GM23338 (cell line): ENCODE measurements at places on chromosomes 5 and 9. TPM values are rescaled to one million over a fixed set of nuclear protein-coding genes. Genes with fewer than 3 reads are reported as not detected.

The FST gene
- 7.6 and 8.0 TPM in 2 replicates for total RNA-seq

DNA sequence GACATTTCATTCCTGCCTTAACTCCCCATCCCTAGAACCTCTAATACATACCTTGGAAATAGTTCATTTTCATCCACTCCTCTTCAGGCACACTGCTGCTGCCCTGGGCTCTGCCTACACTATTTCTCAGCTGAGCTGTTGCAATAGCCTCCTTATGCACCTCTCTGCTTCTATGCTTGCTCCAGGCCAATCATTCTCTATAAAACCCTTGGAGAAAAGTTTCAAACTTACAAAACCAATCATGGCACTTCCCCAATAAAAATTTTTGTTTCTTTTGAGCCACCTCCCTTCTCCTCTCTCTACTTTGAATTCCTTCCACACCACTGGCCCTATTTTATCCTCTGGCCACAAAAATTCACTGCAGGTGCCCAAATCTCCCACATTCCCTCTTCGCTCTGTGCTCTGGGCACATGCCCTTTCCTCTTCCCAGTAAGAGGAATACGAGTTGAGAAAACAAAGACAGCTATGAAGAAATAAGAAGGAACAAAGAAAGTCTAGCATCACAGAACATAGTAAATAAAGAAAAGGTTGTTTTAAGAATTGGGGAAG, 301.4 kb downstream of the ELAVL2 start:
- DNase-seq = no peak

DNA sequence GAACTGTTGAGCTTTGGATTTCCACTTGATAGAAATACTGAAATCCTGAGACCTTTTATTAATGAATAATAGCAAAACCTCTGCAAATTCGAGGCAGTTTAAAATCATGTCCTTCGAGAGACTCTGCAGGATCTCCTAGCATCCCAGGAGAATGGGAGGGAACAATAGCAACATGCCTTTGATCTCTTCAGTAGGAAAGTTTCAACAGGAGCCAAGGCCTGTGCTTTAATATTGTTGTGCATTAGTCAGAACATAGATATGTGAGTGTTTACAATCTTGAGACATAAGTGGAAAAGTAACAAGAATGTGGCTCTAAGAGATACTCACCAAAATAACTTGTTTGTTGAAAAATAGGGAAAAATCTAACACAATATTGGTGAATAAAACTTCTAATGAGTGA, 83.3 kb upstream of the LHFPL2 start:
- no peak for DNase-seq

- no peak for DNase-seq
Measured at GRCh38 chr5:34695275-34696027, 39.3 kb downstream of the RAI14 start.

The PRUNE2 gene
- total RNA-seq = 22.5 and 26.5 TPM in 2 replicates

The F2RL2 gene
- total RNA-seq = 0.42 TPM in 1 of 2 replicates, not detected in the other

DNA sequence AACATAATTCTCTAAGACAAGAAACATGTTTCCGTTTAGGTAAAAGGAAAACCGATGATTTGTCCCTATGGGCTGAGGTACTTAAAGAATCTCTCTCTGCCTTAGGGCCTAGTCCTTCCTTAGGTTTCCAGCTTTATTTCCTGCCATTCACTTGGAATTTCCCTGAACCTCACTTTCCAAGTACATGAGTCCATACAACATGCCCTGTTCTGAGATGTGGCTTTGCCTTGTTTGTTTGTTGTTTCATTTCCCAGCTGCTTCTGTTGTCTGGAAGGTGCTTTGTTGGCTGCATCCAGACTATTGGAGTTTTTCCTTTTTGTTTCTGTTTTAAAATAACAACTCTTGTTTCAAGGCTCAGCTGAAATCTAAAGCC, 95.2 kb downstream of the ALDH1A1 start:
- no peak for DNase-seq

The FBLL1 gene
- 6.0 and 7.1 TPM in 2 replicates for total RNA-seq

DNA sequence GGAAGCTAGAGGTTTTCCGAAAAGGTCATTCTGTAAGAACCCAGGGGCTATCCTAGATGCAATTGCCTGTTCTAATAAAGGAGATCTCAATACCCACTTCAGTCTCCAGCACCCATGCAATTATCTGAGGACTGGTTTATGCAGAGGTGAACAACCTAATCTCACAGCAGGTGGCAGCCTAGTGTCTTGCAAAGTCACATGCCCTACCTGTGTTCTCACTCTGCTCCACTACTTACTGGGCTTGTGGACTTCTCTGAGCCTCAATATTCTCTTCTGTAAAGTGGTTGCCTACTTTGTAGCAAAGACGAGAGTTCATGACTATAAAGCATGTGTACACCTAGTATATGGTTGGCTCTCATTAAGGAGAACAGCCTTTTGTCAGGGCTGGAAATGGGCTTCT, 21.0 kb upstream of the ALDH1B1 start:
- DNase-seq = no peak
